Stimulated activated CD4-positive, alpha-beta T cell treated with anti-CD3 and anti-CD28 coated beads, TNF-alpha, amount 100 ng/mL, for 24 hours (primary cell): ENCODE measurements at places on chromosomes 13 and 19.

- DNase-seq = no peak
Measured at GRCh38 chr13:69571606-69572323, 535.9 kb upstream of the ATXN8OS start.

- no peak for DNase-seq
Measured at GRCh38 chr13:24066405-24067295, 93.9 kb upstream of the SPATA13 start.

DNA sequence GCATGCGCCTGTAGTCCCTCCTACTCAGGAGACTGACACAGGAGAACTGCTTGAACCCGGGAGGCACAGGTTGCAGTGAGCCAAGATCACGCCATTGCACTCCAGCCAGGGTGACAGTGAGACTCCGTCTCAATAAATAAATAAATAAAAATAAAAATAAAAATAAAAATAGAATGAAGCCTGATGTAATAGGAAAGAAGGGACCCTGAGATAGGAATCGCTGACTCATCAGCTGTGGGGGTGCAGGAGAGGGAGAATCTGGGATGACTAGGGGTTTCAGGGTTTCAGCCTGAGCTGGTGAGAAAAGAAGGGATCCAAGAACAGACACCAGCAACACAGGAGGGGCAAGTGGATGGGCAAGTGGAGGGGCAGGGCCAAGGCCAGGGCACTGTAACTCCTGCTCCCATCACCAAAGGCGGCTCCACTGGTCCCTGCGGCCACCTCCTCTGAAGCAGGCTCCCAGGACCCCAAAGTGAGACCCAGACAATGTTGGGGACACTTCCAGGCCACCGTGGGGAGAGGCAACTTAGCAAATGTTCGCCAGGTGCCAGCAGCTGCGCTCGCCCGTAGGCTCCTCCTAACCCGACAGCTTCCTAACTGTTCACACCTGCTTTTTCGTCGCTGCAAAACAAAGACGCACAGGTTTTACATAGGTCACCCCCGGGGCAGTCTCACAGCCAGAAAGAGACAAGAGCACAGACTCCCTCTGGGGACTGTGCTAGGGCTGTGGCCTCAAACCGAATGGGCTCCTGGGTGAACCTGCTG lies 1.2 kb downstream of the HAUS8 start:
- DNase-seq = no peak

- DNase-seq = no peak
Measured at GRCh38 chr13:33146843-33147611, 130.8 kb downstream of the KL start.

- DNase-seq = no peak
Measured at GRCh38 chr19:56155124-56155687, 14.1 kb downstream of the ZNF444 start.
